ENCODE measurements at places on chromosomes 13 and 19.

- DNase-seq = no peak
Measured at GRCh38 chr13:91079176-91079575, 268.3 kb upstream of the MIR17HG start.

DNA sequence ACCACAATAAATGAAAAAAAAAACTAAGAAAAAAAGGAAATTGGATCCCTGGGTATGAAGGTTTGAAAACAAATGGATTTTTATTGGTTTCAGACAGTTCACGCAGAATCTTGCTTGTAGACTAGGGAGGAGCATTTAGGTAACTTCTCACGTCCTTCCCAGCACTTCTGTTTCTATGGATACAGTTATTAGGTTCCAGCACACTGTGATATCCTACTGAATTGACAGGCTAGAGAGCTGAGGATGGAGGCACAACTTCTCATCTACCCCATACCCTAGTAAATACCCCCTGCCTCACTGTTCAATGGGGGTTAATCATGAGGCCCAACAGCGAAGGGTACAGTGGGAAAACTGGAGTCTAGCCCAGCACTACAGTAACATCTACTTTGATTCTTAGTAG is 304.1 kb downstream of the ENOX1 start:
- DNase-seq = no peak

DNA sequence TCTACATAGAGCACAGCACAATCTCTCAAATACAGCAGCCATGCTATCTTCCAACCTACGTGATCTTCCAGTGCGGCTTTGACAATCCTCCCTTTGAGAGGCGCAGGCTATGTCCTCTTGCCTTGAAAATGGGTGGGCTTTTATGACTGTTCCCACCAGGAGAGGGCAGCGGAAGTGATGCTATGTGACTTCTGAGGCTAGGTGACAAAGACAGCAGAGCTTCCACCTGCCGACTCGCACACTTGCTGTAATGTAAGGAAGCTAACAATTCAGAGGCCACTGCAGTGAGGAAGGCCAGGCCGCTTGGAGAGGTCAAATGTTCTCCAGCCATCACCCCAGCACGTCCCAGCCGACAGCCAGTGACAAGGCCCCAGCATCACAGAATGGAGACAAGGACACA is 65.8 kb downstream of the MRPL57 start:
- DNase-seq = no peak

DNA sequence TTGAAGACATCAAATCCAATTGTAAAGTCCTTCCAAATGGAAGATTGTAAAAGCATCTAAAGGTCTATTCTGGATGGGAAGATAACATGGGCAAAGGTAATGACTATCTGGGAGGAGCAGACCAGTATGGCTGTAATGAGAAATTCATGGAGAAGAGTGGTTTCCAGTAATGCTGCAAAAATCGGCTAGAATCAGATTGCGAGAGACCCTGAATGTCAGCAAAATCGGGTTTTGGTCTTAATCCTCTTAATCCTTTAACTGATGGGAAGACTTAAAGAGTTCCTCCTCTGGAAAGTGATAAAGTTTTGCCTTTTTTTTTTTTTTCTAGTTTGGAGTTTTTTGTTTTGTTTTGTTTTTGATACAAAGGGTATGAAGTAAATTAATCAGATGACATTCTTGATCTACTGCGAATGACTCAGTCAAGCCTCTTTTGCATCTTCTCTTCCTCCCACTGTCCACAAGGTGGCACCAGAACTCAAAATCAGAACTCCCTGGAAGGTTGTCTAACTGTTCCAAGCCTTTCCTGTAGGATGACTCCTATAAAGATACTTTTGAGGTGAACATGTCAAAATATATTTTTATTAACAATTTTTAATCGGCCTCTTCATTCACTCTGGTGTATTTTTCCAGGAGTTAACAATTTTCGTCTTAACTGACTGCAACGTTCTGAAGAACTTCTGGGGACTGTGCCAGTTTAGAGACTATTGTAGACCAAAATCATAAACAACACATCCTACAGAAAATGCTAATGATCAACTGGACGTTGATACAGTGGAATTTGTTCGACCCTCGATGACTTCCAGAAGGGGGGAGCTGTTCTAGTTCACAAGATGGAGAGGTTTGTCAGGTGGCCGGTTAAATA is 213.3 kb upstream of the MIR17HG start:
- DNase-seq = peak; percentile 4

- no peak for DNase-seq
Measured at GRCh38 chr13:97934590-97934989, 18.9 kb upstream of the IPO5 start.

DNA sequence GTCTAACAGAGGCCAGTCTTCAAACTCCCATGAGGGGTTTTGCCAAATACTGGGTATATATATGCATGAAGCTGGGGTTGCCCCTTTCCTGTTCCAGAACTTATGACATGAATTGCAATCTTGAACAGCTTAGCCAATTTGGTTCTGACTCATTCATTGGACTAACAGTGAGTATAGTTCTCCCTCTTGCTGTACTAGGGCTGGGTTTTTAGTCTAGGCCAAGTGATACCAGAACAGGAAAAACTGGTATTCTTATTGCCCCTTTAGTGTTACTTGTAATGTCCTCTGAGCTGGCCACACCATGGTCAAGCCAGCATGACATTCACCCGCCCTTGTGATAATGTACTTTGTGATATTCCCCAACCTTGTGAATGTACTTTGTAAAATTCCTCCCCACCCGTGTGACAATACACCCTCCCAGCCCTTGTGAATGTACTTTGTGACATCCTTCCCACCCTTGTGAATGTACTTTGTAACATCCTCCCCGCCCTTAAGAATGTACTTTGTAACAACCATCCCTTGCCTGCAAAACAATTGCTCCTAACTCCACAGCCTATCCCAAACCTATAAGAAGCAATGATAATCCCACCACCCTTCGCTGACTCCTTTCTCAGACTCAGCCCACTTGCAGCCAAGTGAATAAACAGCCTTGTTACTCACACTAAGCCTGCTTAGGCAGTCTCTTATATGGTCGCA is 26.9 kb downstream of the ZNF846 start:
- no peak for DNase-seq

DNA sequence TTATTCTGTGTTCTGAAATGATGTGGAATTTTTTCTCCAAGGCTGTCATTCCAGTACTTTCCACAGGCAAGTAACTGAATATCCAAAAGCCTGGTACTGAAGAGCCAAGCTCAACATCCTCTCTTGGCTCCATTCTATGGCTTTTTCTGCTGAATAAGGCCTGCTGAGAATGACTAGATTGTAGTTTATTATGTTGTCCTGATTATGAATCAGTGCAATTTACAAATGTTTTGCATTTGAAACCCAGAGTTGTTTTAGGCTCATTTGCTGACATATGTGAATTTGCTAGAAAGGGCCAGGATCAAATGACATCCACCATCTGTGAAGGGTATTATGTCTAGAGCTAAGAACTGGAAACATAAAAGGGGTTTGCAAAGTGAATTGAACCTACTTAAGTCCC is 596.6 kb downstream of the KCTD12 start:
- DNase-seq = no peak

GRCh38 chr13:40960716-40961115 is 58.4 kb downstream of the ELF1 start:
- no peak for DNase-seq

GRCh38 chr19:41597600-41598041 is 21.7 kb downstream of the CEACAM21 start:
- peak; percentile 78 for DNase-seq

DNA sequence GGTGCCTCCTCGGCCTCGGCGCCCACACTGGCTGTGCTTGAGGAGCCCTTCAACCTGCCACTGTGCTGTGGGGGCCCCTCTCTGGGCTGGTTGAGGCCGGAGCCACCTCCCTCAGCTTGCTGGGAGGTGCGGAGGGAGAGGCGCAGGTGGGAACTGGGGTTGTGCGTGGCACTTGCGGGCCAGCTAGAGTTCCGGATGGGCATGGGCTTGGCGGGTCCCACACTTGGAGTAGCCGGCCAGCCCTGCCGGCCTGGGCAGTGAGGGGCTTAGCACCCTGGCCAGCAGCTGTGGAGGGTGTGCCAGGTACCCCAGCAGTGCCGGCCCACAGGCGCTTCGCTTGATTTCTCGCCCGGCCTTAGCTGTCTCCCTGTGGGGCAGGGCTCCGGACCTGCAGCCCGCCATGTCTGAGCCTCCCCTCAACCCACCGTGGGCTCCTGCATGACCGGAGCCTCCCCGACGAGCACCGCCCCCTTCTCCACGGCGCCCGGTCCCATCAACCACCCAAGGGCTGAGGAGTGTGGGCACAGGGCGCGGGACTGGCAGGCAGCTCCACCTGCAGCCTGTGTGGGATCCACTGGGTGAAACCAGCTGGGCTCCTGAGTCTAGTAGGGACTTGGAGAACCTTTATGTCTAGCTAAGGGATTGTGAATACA is 723.8 kb downstream of the DIAPH3 start:
- DNase-seq = no peak

All from CD4-positive, alpha-beta T cell treated with Interleukin-6 at 100 ng/mL for 8 hours (primary cell).